ENCODE measurements at places on chromosomes 2 and 18. TPM values are rescaled to one million over a fixed set of nuclear protein-coding genes. Genes with fewer than 3 reads are reported as not detected.

DNA sequence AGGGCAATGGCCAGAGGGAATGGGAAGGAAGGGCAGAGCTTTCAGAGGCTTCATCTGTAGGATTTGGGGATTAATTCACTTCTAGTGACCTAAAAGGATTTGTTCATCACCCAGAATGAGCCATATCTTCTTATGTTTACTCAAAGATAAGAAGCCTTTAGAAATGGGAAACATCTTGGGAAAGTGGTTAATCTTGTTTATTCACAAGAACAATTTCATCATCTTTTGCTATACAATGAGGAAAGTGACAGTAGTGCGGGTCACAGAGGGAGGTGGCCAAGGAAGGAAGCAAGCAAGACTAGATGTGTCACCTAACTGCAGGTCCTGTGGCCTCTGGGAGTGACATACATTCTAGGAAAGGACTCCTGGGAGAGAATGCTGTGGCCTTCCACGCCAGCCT lies 140.4 kb upstream of the ALPP start:
- DNase-seq = peak; percentile 20

- DNase-seq = no peak
These were observed 20.2 kb downstream of the INPP4A start for GRCh38 chr2:98464772-98465310.

Gene FEV
- polyA plus RNA-seq = not detected

DNA sequence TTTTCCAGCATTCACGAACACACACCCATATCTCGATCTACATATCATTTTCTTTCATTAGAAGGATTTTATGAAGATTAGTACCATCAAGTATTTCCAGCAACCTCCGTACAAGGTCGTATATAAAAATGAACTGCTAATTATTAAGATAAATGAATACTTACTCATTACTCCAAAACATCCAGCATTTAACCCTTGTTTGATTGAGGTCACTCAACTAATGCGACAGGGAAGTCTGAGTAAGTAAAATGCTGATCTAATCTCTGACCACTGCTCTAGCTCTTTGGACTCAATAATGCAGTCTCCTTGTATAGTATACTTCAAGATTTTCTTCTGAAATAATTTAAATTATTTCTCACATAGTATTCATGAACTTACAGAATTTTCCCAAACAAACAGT lies 2.0 kb downstream of the ABHD3 start:
- no peak for DNase-seq

- DNase-seq = no peak
These were observed 853 bp downstream of the LANCL1 start for GRCh38 chr2:210475706-210476105.
